Left ventricle myocardium inferior (tissue), 1 donor: ENCODE measurements at places on chromosomes 2 and 18.

DNA sequence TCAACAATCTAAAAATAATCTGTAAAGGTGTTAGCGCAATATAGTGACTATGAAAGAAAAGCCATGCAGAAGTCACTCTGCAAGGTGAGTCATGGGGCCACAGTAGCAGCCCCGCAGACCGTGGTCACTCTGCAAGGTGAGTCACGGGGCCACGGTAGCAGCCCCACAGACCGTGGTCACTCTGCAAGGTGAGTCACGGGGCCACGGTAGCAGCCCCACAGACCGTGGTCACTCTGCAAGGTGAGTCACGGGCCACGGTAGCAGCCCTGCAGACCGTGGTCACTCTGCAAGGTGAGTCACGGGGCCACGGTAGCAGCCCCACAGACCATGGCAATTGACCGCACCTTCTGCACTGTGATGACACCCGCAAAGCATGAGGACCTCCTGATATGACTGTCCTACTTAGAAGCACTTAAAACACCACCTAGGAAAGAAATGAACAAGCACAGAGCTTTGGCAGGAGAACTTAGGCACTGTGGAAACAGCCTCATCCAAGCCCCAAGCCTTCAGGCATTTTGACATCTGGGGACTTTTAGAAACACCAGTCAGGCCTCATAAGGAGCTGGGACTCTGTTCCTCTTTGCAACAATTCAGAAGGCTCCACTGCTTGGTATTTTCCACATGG lies 70.1 kb downstream of the LDLRAD4 start:
- DNase-seq = no peak

- DNase-seq = no peak
Measured at GRCh38 chr2:241564596-241565410, 6.3 kb downstream of the BOK start.

GRCh38 chr2:109176928-109177327 lies 47.9 kb downstream of the SH3RF3 start:
- no peak for DNase-seq

GRCh38 chr18:23131693-23132319 lies 3.5 kb upstream of the CABLES1 start:
- DNase-seq = no peak

DNA sequence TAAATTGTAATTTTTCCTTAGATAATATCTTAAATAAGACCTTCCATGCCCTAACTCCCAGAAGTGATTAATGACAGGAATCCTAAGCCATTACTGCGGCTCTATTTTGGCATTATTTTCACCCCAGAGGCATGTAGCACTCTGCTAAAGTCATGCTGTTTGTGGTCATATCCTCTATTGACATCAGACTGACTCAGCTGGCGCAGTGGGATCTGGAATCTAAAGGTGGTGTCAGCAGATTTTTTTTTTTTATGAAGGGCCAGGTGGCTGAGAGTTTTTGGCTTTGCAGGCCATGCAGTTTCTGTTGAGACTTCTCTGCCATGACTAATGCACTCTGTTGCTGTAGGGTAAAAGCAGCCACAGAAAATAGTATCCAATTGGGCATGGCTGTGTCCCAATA lies 64.1 kb upstream of the ACVR1C start:
- DNase-seq = no peak

GRCh38 chr2:169644173-169644572 lies 50.0 kb downstream of the CFAP210 start:
- DNase-seq = no peak

DNA sequence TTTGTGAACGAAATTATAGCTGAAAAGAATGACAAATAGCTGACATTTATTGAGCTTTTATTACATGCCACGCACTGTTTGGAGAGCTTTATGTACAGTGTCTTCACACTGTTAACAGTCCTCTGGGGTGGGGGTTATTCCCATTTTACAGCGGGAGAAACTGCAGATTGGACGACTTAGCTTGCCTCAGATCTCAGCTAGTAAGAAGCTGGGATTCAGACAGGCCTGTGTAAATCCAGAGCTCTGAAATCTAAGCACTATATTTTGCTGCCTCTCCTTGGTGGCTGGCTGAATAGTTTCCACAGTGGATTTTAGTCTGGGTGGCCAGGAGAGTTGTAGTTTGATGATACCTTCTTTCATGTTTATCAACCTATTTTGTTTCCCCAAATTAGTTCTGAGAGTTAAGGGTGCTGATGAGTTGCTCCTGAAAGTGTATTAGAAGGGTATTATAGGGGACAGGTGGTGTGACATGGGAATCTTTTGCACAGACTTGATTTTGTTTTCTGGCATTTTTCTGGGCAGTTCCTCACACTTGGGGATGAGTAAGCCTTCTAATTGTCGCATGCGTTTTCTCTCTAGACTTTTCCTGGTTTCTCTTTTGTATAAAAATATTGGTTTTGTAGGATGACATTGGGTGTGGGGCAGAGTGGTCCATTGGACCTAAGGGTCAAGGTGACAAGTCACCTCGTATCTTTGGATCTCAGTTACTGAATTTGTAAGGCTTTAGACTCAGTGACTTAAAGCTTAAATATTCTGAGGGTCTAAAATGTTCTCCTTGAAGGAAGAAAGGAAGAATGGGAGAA lies 1.5 kb downstream of the ACSL3 start:
- no peak for DNase-seq

DNA sequence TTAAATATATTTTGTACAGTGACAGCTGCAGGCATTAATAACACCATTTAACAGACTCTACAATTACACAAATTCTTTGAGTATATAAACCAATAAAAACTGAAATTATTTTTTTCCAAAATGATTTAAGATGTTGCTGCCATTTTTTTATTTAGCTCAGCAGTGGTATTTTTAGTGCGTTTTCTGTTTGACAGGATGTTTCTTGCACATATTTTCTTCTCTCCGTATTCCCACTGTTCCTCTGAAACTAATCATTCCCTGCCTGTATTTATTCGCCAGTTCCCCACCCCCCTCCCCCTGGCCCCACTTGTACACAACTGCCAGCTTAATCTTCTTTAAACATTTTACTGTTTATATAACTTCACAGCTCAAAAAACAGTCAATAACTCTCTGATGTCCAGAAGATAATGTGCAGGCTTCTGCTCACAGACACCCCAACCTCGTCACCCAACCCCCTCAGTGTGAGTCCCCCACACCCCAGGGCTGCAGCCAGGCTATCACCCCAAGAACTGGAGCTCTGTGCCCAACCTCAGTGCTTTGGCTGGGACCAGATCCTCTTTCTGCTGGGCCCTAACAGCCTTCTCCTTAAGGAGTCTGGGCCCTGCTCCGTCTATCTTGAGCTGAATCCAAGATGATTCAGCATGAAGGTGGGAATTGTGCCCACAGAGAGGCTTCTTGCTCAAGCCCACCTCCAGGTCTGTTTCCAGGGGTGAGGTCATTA lies 41.6 kb upstream of the MAP4K4 start:
- DNase-seq = no peak

- DNase-seq = no peak
Measured at GRCh38 chr18:3546106-3546505, 96.1 kb downstream of the TGIF1 start.

DNA sequence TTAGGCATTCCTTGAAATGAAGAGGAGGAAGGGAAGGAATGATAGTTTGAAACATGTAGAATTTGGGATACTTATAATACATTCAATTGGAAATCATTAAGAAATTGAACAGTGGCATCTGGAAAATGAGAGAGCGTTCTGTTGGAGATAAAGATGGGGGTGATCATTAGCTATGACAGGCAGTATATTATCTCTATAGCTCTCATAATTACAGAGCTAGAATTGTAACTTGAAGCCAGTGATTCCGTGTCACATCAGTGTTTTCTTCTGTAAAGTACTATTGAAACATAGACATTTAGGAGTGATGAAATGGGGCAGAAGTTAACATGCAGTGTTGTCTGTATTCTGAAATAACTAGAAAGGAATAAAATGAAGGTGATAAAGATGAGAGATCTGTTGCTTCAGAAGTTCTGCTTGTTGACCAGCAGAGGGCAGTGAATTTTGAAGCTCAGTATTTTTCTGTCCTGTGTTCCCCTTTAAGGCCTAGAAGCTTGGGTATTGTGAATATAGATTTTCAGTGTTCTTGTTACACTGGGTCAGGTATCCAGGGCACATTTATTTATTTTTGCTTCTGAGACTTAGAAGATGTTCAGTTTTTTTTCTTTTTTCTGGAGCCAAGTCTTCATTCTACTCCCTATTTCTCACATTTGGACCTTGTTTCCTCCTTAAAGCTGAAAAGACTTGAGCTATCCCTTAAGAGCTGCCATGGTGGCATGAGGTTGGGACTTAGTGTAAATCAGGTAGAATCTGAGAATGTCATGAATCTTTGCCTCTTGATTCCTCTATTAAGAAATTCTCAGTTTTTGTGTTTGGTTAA lies 157.4 kb downstream of the TAF4B start:
- DNase-seq = no peak

- DNase-seq = no peak
Measured at GRCh38 chr2:1011006-1011405, 60.4 kb downstream of the SNTG2 start.

DNA sequence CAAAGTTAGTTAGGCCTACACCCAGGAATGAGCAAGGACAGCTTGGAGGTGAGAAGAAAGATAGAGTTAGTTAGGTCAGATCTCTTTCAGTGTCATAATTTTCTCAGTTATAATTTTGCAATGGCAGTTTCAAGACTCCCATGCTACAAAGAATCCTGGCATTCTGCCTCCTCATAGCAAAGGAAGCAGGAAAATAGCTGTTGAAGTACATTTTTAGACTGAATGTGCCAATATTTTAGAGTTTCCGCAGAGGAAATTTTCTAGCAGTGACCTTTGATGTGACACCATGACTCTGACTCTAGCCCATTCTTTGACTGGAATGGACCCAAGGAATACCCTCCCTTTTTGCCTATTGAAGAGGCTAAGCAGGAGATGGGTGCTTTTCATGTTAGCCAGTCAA lies 371.7 kb downstream of the PIK3C3 start:
- no peak for DNase-seq

DNA sequence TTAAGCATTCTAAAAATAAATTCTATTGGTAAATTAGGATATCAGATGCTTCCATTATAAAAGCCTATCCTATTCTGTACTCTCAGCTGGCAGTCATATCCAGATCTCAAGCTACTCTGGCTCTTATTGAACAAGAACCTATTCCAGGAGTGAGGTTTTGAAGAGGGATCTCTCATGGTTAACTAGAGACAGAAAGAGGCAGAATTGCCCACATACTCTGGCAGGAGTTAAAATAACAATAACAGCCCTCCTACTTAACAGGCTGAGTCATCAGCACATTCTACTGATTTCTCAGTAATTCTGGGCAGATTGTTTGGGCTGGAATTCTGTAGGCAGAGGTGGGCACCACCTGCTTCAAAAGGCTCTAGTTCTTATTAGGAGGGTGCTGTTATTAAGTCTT lies 142.0 kb upstream of the UNC80 start:
- DNase-seq = no peak
